Caco-2 (cell line): ENCODE measurements at places on chromosomes 5 and 9. TPM values are rescaled to one million over a fixed set of nuclear protein-coding genes. Genes with fewer than 3 reads are reported as not detected.

GRCh38 chr5:157458835-157459234 lies 1.2 kb upstream of the NIPAL4 start:
- DNase-seq: no peak

DNA sequence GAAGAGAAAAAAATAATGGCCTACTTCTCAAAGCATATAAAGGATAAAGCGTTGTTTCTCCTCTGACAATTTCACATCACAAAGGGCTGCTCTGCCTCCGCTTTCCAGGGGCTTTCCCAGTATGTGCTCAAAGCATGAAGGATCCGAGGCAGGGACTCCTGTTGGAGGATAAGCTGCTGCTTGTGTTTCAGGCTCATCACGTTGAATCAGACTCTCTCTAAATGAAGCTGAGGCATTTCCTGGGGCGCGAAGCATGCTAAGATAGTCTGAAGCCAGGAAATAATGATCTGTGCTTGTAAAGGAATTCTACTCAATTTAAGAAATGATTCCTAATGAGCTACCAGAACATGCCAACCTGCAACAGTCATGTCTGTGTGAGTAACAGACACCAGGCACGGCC lies 97.5 kb downstream of the MARCHF11 start:
- DNase-seq: no peak

DNA sequence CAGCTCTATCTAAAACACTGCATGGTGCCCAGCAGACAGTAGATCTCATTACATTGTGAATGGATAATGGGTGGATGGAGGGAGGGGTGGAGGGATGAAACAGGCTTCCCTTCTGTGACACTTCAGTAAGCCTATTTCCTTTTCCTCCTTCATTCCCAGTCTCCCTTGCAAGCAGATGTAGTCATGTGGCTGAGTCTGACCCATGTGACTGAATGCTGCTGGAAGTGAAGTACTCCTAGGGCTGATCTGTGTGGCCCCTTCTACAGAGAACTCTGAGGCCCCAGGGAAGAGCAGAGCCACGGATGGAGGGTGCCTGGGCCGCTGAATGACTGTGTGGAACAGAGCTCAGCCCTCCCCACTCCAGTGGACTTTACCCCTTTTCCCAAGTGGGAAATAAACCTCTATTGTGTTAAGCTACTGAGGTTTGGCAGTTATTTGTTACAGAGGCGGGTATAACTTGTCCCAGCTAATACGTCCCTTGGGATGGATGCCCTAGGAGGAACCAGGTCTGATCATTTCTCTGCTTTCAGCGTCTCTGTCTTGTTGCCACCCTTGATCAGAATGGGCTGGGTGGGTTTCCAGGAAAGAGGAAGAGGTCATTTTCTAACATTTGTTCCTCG lies 176.1 kb upstream of the MVB12B start:
- DNase-seq: no peak

- DNase-seq: no peak
These were observed 105.1 kb downstream of the DEPDC1B start for GRCh38 chr5:60594715-60595477.

- DNase-seq: no peak
These were observed 16.0 kb downstream of the ABLIM3 start for GRCh38 chr5:149157330-149157729.

Gene C1QTNF2
- 0.16 TPM in 1 of 2 replicates, not detected in the other for total RNA-seq

Gene SMU1
- total RNA-seq: 23.6 TPM in 2 replicates

Gene SPINK1
- 1,526 and 1,916 TPM in 2 replicates for total RNA-seq
